ENCODE measurements at places on chromosomes 12 and 14.

DNA sequence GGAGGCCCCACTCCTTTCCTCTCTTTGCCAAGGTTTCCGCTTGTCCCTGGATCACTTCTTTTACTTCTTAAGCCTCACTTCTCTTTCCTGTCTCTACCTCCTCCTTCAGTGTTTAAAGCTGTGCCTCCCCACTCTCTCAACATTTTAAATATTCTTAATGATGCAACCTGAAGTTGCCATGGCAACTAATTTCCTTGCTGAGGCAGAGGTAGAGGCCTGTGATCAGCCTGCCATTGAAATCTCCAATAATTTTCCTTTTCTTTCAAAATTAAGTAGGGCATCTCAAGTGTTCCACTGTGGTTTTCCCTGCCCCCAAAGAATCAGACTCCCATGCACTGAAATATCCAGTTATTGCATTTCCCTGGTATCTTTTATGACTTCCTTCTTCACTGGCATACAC lies 108.6 kb upstream of the VRK1 start:
- no peak for DNase-seq

- no peak for DNase-seq
These were observed 94.2 kb downstream of the B4GALNT3 start for GRCh38 chr12:554001-554285.

DNA sequence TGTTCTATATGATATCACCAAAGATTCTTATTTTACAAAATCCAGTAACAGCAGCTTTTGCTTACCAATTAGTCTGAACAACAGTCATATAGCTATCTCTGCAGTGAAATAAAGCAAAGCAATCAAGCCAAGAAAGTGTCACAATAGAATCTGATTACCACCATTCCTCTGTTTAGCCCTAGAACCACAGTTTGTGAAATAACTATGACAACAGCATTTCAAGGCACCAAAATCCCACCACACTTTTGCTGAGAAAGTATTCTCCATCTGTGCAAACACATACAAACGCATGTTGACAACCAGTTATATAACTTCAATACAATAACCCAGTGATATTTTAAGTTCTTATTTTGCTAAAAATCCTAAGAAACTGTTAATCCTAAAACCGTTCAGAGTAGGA lies 7.4 kb downstream of the PPP1R13B start:
- no peak for DNase-seq

GRCh38 chr14:23557521-23557920 lies 1.4 kb downstream of the THTPA start:
- DNase-seq = no peak

GRCh38 chr12:112761366-112761986 lies 30.1 kb upstream of the RPH3A start:
- DNase-seq = no peak

GRCh38 chr14:60512973-60513571 lies 4.1 kb downstream of the SIX6 start:
- DNase-seq = no peak

DNA sequence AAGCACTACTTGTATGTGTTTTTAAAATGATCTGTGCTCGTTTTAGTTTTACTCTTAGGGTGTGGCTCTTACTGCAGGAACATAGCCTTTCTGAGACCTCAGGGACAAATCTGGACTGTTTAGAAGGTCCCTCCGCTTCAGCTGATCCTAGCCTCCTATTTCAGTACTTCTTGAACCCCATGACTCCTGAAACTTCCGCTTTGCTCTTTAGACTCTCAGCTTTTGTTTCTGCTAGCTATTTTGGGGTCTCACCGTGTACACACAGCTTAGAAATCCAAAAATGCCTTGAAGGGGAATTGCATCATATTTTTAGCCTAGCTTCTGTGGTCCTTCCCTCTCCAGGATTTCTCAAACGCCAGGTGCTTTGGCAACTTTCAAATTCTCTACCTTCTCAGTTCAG lies 8.3 kb downstream of the OR11G2 start:
- DNase-seq = no peak

All from effector memory CD4-positive, alpha-beta T cell (primary cell).